Astrocyte of the spinal cord (primary cell): ENCODE measurements at places on chromosomes 5 and 9.

- no peak for DNase-seq
Observed at GRCh38 chr5:172288465-172288864, 4.9 kb upstream of the UBTD2 start.

- DNase-seq: peak; percentile 65
Observed at GRCh38 chr5:73668486-73669111, 42.6 kb downstream of the ARHGEF28 start.

DNA sequence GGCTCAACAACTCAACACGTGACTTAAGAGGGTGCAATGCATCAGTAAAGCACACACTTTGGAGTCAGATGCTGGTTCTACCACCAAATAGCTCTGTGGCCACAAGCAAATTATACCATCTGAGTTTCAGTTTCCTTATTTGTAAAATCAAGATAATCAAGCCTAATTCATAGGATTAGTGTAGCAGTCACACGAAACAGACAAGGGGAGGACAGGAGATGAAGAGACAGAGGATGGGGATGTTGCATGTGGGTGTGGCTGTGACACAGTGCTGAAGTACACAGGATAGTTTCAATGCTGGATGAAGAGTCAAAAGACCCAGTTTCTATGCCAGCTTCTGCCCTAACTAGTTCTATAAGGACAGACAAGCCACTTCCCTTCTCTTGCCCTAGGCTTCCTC, 60.2 kb downstream of the SPOCK1 start:
- DNase-seq: no peak

DNA sequence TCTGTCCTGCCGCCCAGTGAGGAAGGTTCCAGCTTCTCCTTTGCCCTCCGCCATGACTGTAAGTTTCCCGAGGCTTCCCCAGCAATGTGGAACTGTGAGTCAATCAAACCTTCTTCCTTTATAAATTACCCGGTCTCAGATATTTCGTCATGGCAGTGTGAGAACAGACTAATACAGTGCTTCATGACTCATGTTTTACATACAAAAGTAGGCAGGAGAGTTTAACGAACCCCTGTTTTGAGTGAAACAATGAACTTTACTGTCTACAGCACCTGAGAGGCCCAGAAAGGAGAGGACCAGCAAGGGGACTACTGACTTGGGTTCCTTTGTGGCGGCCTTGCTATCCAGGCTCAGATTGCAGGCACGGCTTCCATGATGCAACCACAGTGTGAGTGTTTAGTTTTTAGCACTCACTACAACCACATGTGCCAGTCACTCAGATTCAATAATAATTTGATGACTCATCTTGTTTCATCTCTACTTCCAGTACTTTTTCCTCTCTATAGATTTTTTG, 139.1 kb upstream of the CLINT1 start:
- peak; percentile 14 for DNase-seq

GRCh38 chr5:155027993-155028629, 14.6 kb downstream of the KIF4B start:
- no peak for DNase-seq

- no peak for DNase-seq
Observed at GRCh38 chr9:71384343-71384742, 262.9 kb upstream of the TRPM3 start.

DNA sequence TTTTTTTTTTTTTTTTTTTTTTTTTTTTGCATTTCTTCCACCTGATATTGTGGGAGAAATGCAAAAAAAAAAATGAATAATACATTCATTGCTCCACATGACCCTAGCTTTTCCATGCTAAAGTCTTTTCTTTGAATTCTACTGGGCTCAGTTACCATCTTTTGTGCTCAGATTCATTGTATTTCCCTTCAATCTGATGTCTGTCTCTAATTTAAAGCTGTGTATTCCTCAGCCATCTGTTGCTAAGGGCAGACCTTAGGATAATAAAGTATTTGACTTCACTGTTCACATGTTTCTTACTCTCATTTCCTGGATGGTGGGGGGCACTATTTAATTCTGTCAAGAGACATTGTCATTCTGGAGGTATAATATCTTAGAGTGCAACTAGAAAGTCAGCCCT, 123.5 kb downstream of the FGF10 start:
- no peak for DNase-seq
